Mononuclear cell (primary cell): ENCODE measurements at places on chromosomes 2 and 18. TPM values are rescaled to one million over a fixed set of nuclear protein-coding genes. Genes with fewer than 3 reads are reported as not detected.

The C2orf80 gene
- not detected for total RNA-seq

The UBXN4 gene
- total RNA-seq = 106 TPM

The NEURL3 gene
- total RNA-seq = 0.52 TPM

The MCFD2 gene
- total RNA-seq = 31.3 TPM

The ASPRV1 gene
- 0.84 TPM for total RNA-seq

The POTEC gene
- total RNA-seq = not detected

The ZBTB7C gene
- total RNA-seq = not detected

The IL1F10 gene
- total RNA-seq = not detected

The ABHD1 gene
- 0.10 TPM for total RNA-seq

The RTTN gene
- 42.0 TPM for total RNA-seq

The CFAP221 gene
- 0.31 TPM for total RNA-seq

The FAM124B gene
- total RNA-seq = 1.6 TPM

The G6PC2 gene
- total RNA-seq = not detected

The KRTCAP3 gene
- total RNA-seq = 0.52 TPM

The SPC25 gene
- total RNA-seq = 1.3 TPM

The STAT4 gene
- 163 TPM for total RNA-seq

The SLC16A14 gene
- total RNA-seq = 0.31 TPM

The CAPN14 gene
- total RNA-seq = 0.21 TPM
